ENCODE measurements at places on chromosomes 5 and 9.

DNA sequence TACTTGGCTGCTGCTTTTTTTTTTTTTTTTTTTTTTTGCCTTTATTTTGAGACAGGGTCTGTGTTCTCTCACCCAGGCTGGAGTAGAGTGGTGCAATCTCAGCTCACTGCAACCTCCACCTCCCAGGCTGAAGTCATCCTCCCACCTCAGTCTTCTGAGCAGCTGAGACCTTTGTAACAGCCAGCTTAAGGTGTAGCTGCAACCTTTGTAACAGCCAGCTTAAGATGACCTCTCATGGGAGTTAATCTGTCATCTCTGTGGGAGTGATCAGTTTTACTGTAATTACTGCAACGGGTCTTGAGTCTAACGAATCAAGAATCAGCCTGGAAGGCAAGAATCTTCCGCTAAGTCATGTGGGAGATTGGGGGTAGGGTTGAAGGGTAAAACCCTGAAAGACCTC is 31.6 kb upstream of the SNX2 start:
- DNase-seq: no peak

- peak; percentile 64 for DNase-seq
These were observed 57.4 kb downstream of the CFAP95 start for GRCh38 chr9:69877852-69878514.

DNA sequence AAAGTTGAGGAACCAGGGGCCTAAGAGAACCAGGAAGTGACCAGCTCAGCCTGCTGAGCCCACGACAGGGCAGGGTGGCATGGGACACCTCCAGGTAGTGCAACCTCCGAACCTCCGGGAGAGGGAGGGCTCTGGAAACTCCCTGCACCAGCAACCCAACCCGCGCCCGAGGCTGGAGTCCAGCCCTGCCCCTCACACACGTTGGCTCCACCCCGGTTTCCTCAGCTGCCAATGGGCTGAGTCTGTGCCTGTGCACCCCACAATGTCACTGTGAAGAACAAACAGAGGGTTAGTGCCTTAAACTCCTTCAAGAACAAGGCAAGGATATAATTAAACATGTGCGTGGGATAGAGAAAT is 17.0 kb upstream of the UNC5A start:
- DNase-seq: no peak

- no peak for DNase-seq
These were observed 5.5 kb downstream of the OBP2B start for GRCh38 chr9:133203506-133204075.

DNA sequence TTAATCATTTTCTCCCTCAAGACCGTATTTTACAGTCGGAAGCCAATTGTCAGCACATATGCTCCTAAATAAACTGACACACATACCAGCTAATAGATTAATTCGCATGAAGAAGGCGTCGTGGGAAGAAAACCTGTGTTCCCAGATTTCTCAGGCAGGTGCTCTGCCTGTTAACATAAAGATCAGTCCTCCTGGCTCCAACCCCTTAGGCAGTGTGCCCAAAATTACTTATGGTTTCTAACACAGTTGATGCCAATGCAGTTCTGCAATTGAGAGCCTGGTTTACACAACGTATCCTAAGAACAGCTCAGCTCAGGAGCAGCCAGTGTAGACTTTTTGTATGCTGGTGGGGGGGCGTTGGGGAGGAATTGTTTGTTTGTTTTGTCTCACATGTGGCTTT is 208.3 kb downstream of the ENC1 start:
- no peak for DNase-seq

DNA sequence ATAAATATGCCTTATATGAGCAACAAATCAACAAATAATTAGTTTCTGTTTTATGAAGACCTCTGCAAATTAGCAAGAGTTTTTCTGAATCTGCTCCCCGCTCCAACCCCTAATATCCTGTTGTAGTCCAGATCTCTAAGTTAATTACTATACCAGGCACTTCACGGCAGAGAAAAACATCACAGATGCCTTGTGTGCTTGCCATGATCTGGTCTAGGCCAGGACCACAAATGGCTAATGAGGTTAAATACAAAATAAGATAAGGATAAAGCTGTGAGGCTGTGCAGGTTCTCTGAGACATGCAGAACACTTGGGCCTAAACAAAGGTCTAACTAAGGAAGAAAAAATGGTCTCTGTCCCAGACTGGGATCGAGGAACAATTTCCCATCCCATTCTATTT is 150.8 kb downstream of the SLIT3 start:
- no peak for DNase-seq

GRCh38 chr9:118418887-118419565 is 714.8 kb downstream of the TLR4 start:
- DNase-seq: peak; percentile 21

GRCh38 chr9:69582018-69582417 is 90.2 kb downstream of the APBA1 start:
- no peak for DNase-seq

DNA sequence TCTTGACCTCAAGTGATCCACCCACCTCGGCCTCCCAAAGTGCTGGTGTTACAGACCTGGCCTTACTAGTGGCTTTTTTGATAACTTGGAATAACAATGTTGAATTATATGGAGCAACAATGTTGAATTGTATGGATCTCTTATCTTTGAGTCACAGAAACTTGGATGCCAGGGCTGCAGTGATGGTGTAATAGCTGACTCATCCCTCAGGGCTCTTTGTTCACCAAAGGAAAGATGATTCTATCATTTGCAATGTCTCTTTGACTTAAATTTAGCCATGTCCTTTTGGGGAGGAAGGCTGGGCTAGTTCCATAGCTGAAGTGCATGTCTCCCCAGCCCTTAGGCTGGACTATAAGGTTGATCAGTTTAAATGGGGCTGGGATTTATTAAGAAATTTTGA is 172.3 kb downstream of the PDZD2 start:
- no peak for DNase-seq

DNA sequence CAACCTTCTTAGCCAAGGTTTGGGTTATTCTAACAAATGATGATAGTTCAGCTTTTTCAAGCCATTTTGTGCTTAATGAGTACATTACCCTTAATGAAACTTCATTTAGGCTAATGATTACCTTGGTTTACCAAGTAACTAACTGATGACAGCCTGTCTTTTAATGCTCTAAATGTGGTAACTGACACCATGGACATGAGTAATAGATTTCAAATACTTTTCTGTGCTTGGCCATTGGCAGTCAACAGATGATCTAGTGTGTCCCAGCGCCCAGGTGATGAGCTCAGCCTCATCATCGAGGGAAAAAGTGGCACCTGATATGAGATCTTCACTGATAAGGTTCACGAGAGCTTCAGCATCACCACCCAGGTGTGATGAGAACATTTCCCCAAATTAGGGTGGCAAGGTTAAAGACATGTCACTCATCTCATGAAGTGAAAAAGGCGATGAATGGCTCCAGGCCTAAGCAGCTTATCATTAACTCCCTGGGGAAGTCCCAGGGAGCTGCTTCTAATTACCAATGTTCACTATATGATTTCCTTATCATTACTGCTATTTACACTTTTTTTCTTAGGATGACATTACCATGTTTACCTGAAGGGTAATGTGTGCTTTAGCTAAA is 296.0 kb downstream of the SPOCK1 start:
- no peak for DNase-seq

DNA sequence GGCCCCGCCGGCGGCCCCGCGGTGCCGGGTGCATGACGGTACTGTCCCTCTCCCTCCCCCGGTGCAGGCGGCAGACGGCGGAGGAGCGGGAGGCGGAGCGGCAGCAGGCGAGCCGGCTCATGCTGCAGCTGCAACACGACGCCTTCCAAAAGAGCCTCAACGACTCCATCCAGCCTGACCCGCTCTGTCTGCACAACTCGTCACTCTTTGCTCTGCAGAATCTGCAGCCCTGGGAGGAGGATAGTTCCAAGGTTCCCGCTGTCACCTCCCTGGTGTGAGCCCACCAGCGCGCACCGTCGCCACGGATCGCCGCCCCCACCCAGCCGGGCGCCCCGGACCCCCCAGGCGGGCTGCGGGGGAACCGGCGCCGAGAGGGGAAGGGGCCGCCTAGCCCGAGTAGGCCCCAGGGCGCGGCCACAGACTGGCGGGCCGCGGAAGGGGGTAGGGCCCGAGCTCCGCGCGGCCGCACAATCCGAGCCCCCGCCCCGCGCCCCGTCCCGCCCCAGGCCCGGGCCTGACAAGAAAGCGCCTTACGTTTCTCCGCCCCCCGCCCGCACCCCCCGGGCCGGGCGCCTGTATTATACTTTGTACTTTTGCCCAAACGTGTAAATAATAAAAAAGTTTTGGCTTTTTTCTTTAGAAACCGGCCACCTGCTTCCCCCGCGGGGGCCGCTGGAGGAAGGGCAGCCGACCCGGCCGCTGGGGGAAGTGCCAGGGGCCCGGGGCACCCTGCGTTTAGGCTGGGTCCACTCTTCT is 2.5 kb downstream of the TLX3 start:
- no peak for DNase-seq

DNA sequence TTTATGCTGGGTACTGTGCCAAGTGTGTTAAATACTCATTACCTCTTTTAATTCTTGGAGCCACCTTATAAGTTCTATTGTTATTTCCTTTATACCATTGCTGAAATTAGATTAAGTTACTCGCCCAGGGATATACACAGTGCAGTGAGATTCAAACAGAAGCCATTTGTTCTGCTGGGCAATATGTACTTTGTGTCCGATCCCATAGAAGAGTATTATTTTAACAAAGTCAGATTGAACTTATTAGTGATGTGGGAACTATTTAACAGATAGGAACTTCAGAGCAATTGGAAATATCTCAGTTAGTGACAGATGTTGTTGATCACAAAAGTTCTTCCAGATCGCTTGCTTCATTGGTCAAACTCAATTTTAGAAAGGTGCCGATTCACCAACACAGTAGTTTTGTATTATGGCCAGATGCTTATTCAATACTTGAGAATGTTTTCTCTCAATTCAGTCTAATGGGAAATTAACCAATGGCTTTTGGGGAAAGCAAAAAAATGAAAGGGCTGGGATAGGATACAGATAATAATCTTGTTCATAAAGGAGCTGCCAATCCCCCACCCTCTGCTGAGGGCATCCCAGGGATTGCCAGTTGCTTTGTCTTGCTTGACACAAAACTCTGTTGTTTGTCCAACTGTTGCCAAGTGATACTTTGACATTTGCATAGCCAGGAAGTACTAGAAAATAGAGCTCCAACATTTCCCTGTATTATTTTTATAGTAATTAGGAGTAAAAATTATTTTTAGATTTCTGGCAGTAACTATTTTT is 94.8 kb upstream of the SEMA6A start:
- no peak for DNase-seq

- DNase-seq: peak; percentile 12
These were observed 63.1 kb downstream of the GTF3C4 start for GRCh38 chr9:132733260-132733815.

DNA sequence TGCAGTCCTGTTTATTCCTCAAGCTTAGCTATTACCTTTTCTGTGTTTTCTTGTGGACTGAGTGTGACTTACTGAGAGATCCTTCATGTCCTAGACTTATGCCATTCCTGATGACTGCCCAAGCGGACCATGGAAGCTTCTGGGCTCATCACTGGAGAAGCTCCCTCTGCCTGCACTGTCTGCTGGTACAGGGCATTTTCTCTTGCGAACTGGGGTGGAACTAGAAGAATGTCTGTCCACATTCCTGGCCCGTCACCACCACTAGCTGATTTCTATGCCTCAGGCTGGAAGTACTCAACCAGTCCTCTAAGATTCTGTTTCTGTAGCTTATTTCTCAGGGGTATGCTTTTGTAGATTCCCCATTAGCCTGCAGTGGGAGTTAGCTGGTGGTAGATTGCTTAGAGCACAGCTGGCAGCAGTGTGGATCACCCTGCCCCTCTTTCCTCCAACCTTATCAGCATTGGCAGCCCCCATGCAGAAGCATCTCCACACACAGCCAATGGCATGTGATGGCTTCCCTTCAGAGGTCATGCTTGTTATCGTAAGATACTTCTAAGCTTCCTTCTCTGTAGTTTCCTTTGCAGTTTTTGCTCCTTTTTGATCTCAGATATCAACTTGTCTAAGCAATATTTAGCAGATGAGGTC is 12.4 kb downstream of the SLC36A1 start:
- DNase-seq: no peak

DNA sequence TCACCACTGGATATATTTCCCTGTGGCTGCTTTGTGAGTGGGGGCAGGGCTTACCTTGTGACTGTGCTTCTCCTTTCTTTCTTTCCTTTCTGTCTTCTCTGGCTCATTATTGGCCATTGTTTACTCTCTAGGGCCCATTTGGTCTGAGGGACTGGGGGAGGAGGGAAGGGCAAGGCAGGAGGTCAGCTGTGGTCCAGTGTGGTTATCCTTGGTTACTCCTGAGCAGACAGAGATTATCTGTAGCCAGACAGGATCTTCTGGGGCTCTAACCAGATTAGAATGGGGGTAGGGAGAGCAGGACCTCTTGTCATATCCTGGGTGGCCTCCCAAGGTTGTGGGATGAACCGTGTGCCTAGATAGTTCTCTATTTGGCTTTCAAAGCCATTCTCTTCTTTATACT is 71.2 kb downstream of the ANKRD55 start:
- no peak for DNase-seq

GRCh38 chr9:31588006-31588405 is 796.4 kb upstream of the ACO1 start:
- DNase-seq: no peak

GRCh38 chr5:110269478-110270142 is 456.9 kb downstream of the TMEM232 start:
- DNase-seq: no peak

- DNase-seq: peak; percentile 88
These were observed 5.3 kb downstream of the ANKS6 start for GRCh38 chr9:98790842-98791607.

DNA sequence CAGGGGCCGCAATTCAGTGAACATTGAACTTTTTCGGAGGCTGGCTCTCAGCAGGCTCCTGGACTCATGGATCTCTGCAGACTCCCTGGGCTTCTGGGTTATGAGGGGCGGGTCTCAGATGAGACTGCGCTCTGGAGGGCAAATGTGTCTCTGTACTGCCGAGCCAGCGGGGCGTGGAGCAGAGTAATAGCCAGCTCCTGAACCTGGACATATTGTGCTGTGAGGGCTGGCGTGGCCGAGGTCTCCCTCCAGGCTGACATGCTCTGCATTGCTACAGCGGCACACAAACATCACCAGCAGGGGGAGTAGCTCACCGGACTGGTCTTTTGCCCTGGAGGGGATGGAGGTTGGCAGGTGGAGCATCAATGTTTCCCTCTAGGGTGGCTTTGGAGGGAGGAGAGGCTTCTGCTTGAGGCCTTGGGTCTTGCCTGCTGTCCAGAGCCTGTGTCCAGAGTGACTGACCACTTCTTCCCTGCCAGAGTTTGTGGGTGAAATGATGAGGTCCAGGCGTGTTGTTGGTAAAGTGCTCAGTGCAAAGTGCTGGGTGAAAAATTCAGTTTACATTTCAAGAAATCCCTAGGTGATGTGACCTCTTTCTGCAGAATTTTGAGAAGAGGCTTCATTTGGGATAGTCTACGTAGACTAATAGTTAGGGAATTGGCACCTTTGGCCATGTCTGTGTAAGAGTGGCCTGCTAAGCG is 10.9 kb upstream of the GADD45G start:
- peak; percentile 89 for DNase-seq
